NCI-H748 treated with DMSO at 0.1 percent for 48 hours (cell line): ENCODE measurements at places on chromosomes 6 and 20.

GRCh38 chr20:43191946-43192863, 2.5 kb upstream of the PTPRT start:
- peak; percentile 64 for DNase-seq

- no peak for DNase-seq
Observed at GRCh38 chr6:17178754-17179529, 77.1 kb downstream of the STMND1 start.

GRCh38 chr20:45991616-45992015, 17.1 kb upstream of the MMP9 start:
- no peak for DNase-seq

DNA sequence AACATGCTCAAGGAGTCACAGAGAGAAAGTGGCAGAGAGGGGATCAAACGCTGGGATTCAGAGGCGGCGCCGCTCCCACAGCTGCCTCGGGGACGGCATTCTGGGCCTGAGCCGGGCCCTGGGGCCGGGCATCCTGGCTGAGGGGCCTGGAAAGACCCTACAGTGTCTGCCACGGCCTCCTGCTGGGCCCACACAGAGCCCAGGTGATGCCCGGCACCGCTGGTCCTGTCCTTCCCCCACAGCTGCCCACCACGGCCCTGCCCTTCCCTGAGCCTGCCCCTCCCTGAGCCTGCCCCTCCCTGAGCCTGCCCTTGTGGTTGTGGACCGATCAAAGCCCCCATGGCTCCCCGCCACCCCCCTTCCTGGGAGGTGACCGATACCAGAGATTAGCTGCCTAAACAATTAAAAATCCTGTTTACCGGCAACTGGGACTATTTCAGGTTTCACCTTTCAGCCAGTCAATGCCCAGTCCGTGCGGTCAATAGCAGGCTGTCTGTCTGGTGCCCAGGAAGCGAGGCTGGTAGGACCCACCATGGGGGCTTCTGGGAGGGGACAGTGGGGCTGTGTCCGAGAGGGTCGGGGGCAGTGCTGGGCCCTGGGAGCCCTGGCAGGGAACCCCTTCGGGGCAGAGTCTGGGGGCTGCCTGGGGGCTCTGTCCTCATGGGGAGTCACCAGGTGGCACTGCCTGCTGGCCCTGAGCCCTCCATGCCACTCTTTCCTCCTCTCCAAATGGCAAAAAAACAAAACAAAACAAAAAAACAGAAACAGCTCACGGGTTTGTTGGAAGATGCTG, 55.4 kb upstream of the GATA5 start:
- no peak for DNase-seq

DNA sequence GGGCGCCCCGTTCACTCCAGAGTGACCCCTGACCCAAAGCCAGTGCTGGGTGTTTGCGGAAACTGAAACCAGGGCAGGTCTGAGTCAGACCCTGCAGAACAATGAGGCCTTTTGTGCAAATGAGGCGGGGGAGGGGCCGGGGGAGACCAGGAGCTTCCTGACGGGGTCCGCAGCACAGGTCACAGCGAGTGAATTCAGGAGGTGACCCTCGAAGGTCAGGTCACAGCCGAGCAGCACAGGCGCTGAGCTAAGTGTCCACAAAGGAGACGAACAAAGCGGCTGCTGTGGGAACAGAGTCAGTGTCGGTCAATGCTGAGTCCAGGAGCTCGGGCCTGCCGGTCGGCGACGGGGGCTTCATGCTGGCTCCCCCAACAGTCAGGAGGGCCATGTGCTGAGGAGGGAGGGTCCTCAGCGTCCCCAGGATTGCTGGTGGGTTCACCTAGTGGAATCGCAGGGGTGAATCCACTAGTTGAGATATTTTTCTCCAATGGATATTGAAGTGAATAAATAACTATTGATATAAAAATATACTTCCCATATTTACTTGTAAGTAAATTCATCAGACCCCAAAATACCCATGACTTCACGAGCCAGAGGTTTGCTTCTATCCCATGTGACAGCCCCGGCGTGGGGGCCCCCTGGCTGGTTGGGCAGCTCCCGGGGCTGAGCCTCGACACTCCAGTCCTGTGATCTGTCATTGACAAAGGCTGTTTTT, 188.4 kb upstream of the SULF2 start:
- no peak for DNase-seq

DNA sequence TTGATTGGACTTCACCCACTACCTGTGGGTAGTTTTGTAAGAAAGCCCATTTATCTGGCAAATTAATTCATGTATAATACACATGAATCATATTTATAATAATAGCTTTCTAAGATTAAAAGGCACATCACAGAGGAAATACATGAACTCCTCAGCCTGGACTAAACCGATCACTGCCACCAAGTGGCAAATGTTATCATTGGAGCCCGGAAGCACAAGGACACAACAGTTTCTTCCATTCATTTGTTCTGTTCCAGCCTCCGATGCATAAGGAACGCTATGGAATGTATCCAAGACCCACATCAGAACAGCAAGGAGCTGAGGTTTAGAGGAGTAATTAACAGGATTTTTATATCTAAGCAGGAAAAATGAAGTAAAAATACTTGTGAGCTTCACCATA, 13.9 kb upstream of the IPCEF1 start:
- no peak for DNase-seq

DNA sequence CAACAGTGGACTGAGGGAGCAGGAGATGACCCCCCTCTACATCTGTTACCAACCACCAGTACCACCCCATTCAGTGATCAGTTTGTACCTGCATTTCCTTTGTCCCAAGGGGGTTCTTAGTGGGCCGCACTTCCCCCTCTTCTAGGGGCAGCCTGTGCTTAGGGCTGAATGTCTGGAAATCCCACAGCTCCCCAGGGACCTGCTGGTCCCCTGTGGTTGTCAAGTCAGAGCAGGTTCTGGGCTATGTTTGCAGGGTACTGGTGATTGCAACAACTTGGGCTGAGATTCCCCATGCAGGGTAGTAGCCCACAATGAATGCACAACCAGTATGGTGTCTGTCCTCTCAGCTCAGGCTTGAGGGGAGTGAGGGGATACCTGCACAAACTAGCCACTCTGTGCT, 39.7 kb upstream of the COL10A1 start:
- no peak for DNase-seq

DNA sequence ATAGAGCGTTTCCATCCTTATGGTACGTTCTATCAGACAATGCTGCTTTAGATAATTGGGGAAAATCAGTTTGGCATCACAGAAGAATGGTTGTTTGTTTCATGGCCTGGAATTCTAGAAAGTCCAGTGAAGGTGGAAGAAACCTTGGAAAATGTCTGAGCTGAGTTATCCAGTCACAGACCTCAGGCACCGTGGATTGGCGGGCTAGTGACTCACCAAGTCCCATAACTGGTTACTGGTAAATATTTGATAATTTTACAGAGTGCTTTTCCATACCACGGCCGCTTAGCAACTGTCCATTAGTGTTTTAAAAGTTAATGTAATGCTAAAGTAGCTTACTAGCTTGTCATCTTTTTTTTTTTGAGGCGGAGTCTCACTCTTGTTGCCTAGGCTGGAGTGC, 99.4 kb downstream of the SLC35B3 start:
- DNase-seq: no peak

- peak; percentile 96 for DNase-seq
Observed at GRCh38 chr20:21387528-21387927, 9.8 kb downstream of the NKX2-4 start.

- DNase-seq: no peak
Observed at GRCh38 chr6:113859349-113860180, 2.4 kb downstream of the MARCKS start.

DNA sequence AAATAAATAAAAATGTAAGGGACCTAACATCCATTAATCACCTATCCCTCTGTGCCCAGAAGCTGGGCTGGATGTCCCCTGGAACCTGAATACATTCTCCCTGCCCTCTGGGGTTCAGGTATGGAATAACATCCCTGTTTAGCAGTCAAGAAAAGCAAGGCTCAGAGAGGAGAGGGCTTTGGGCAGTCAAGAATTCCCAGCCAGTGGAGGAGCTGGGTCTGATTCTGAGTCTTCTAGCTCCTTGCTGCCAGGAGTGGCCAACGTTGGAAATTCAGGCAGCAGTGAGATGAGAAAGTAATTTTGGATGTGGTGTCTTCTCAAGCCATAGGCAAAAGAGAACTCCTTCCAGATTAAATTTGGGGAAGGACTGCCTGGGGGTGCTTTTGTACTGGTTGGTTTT, 42.6 kb upstream of the ZNFX1 start:
- no peak for DNase-seq

DNA sequence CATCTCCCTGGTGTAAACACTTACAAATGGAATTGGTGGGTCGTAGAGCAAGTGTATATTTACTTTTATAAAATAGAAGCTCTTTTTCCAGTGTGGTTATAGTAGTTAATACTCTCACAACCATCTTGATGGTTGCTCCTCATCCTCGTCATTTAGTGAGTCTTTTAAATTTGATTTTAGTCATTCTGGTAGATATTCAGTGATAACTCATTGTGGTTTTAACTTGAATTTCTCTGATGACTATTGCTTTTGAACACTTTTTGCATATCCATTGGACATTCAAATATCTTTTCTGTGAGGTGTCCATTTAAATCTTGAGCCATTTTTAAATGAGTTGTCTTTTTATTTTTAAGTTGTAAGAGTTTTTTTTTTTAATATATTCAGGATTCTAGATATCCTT, 189.2 kb upstream of the PHACTR1 start:
- no peak for DNase-seq

DNA sequence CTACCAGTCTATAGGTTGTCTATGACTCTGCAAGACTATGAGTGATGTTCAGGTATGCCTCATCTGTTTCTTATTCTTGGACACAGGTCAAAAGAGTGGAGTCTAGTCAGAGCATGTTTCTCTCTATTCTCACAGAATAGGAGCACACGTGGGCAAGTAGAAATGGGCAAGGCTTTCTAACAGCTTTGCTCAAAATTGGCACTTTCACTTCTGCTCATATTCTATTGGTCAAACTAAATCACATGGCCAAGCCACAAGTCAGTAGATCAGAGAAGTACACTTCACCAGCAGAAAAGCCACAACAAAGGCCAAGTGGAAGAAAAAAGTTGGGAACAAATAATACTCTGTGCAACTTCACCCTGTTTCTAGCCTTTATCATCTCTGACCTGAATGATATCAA, 354.5 kb upstream of the SYNCRIP start:
- no peak for DNase-seq

DNA sequence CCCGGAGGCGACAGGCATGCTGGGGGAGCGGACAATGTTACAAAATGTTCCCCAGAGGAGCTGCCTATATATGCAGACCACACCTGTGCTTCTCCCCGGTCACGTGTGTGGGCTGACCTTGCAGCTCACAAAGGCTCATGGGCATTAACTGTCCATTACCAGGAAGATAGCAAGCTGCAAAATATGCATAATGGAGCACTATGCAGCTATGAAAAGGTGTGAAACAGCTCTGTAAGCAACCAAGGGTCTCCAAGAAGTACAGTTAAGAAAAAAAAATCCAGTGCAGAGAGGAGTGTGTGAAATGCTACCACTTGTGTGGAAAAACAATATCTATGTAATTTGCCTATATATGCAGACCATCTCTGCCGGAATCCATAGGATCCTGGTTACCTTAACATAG, 9.4 kb downstream of the TCF15 start:
- DNase-seq: no peak

DNA sequence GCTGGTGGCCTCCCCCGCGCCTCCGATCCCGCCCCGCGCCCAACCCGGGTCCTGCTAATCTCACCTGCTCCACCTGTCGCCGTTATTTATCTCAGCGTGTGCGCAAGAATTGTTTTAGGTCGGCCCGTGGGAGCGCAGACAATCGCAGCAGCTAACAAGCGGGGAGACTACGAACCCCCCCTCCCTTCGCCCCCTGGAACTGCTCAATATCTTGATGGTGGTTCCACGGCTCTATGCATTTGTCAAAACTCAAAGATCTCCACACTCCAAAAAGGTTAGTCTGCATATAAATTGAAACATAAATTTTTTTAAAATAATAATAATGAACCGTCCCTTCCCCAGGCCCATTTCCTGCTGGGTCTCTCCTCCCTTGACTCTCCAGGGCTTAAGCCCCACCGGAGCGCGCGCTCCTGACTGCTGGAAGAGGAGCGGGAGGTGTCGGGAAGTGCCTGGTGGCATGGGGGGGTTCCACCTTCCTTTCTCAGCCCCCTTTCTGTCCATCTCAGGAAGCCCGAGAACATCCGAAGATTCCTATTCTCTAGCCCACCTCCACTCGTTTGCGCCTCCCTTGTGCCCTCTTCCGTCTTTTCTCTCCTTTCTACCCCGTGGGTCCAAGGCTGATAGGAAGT, 1.6 kb upstream of the MDGA1 start:
- DNase-seq: no peak

- no peak for DNase-seq
Observed at GRCh38 chr6:63526931-63527330, 45.3 kb upstream of the LOC128125822 start.

DNA sequence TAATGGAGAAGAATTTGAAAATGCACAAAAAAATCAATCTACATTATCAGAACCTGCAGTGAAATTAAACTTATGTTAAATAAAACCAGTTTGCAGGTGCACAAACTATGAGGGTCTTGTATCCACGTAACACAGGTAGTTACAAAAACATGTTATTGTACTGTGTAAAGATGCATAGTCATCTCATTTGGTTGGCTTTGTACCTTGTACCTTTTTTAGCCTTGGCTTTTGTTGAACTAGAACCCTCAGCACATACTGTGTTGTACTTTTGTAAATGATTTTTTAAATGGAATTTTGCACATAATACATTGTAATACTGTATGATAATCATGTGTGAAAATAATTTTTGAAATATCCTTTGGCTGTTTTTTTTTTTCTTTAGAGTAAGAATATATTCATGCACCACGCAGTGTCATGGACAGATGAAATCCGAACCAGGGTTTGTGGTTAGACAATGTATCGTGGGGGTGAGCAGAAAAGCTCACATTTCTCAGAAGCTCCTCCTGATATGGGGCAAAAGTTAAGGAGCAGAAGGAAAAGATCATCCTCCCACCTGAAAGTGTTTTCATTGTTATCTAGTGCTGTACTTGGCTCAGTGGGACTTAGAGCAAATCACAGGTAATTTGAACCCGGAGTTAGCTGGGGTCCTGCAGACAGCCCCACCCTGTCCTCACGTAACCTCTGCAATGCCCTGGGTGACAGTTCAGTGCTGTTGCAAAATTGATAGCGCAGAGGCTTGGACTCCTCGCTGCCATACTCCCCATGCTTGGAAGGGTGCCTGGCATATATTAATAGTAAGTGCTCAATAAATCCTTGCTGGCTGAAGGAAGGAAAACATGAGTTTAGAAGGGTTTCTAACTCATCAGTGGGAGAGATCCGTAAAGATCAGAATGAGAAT, 14.8 kb upstream of the NAA20 start:
- DNase-seq: no peak
